ENCODE measurements at places on chromosomes 12 and 14.
A peak's percentile ranks its signal among the peaks of the same experiment; 100 is the strongest.

GRCh38 chr14:69360438-69361108 lies 37.5 kb downstream of the ERH start:
- no peak for DNase-seq

GRCh38 chr12:64236549-64236948 lies 14.5 kb upstream of the KICS2 start:
- no peak for DNase-seq

DNA sequence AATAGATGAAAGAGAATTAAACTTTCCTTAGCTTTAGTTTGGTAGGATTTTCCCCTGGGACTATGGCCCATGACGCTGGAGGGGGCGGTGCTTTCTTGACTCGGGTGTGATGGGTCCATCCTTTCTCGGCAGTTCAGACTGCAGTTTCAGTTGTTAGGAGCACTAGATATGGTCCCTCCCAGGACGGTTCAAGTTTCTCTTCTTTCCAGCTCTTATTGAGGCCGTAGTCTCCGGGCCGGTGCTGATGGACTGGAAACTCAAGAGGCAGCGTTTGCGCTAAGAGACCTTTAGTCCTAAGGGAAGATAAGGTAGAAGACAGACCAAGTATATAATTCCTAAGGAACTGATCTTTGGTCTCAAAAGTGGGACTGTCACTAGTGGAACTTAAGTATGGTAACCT lies 111.2 kb downstream of the RIN3 start:
- no peak for DNase-seq

DNA sequence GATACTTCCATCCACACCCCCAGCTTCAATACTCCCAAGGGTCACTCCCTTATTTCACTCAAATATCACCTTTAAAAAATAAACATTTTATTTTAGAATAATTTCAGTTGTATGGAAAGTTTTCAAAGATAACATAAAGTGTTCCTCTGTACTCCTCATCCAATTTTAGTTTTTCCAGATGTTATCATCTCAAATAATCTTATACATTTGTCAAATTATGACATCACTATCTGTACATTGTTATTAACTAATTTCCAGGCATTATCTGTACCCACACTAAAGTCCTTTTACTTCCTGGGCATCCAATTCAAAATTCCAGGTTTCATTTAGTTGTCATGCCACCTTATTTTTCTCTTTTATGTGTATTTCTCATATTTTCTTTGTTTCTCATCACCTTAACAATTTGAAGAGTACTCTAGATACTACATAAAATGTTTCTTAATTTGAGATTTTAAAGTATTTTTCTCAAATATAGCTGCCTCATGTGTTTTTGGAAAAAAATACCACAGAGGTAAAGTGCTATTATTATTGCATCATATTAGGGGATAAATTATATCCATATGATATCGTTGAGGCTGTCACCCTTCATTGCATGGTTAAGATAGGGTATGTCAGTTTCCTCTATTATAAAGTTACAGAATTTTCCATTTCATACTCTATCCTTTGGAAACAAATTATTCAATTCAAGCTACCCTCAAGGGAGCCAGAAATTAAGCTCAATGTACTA lies 571.0 kb downstream of the SLC6A15 start:
- no peak for DNase-seq

GRCh38 chr12:52087961-52088820 lies 8.7 kb downstream of the SMIM41 start:
- DNase-seq: peak; percentile 48

- no peak for DNase-seq
Measured at GRCh38 chr14:55730592-55731310, 150.7 kb downstream of the KTN1 start.

DNA sequence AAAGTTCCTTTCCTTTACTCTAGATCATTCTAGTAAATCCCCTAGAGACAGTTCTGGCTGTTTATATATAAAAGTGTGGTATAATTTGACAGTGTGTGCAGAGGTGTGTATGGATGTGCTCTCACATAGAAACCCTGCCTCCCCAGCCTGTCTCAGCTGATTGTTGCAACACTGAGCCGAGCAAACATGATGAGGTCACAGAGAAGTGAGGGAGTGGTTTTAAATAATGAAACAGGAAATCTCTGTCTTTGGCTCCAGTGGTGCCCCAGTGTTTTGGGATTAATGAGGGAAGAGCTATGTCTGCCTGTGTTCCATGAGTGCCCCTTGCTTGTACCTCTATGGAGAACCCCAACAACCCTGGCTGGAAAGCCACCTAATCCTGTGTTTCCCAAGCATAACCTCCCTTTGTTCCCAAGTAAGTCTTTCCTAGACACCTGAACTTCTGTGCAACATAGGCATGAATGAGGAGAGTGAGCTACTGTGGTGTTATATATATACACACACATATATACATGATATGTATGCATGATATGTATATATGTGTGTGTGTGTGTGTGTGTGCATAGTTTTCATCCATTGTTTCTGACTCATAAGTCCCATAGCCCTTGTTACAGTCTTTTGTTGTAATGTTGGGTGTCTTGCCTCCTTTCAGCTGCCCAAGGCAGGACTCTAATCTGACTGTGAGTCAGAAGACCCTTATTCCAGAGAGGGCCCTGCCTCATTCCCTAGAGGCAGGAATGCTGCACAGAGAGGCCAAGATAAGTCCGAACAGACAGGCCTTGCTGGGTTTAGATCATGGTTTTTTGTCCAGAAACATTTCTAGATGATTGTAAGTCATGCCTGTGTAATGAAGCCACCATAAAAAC lies 18.0 kb downstream of the TRAF3 start:
- DNase-seq: no peak

DNA sequence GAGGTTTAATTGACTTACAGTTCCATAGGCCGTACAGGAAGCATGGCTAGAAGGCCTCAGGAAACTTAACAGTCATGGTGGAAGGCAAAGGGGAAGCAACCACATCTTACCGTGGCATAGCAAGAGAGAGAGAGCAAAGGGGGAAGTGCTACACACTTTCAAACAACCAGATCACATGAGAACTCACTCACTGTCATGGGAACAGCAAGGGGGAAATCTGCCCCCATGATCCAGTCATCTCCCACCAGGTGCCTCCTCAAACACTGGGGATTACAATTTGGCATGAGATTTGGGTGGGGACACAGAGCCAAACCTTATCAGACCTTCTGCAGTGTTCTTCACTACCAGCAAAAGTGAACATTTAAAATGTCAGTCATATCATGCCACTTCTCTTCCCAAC lies 58.9 kb downstream of the USP15 start:
- DNase-seq: no peak

All from upper lobe of right lung (tissue), 1 donor.